Smooth muscle cell of bladder (primary cell): ENCODE measurements at places on chromosomes 4 and X. TPM values are rescaled to one million over a fixed set of nuclear protein-coding genes. Genes with fewer than 3 reads are reported as not detected.

The WWC2 gene
- 26.3 and 31.2 TPM in 2 replicates for total RNA-seq

The TASL gene
- not detected in 2 replicates for total RNA-seq

The FSTL5 gene
- total RNA-seq = not detected in 2 replicates

The SPP1 gene
- 0.43 and 1.3 TPM in 2 replicates for total RNA-seq

The SLITRK4 gene
- total RNA-seq = under 0.01 and 0.46 TPM in 2 replicates

The TBL1X gene
- total RNA-seq = 11.4 and 15.8 TPM in 2 replicates

The DDX53 gene
- total RNA-seq = not detected in 2 replicates

The ARMCX1 gene
- total RNA-seq = 49.4 and 60.6 TPM in 2 replicates

The TLR1 gene
- 0.85 and 0.92 TPM in 2 replicates for total RNA-seq
